ENCODE measurements at places on chromosomes 1 and 21. TPM values are rescaled to one million over a fixed set of nuclear protein-coding genes. Genes with fewer than 3 reads are reported as not detected.

- no peak for DNase-seq
Measured at GRCh38 chr21:46110499-46111192, 12.7 kb downstream of the COL6A2 start.

- DNase-seq, result no peak
Measured at GRCh38 chr1:10897321-10897980, 101.0 kb upstream of the CASZ1 start.

The ID3 gene
- total RNA-seq, result 70.4 TPM

The EFNA1 gene
- total RNA-seq, result 0.60 TPM

- no peak for DNase-seq
Measured at GRCh38 chr1:205936311-205936710, 6.9 kb downstream of the SLC26A9 start.

The RBBP4 gene
- 318 TPM for total RNA-seq

DNA sequence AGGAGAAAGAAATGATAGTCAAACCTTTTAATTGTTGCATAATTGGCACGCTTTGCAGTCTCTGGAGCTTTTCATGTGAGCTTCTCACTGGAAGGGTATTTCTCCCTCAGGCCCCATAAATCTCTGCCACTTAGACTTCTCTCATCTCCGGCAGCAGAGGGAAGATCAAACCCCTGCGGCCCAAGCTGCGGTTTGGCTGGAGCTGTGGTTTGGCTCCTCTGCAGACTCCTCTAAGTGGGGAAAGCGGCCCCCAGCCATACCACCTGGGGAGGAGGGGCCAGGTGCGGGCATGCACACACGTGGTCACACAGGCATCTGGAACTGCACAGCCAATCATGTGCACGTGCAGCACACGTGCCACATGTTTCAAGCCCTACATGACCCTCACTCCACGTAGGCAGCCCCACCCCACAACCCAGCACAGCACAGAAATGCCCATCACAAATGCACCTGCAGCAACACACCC is 58.3 kb downstream of the UBE2T start:
- peak; percentile 43 for DNase-seq

DNA sequence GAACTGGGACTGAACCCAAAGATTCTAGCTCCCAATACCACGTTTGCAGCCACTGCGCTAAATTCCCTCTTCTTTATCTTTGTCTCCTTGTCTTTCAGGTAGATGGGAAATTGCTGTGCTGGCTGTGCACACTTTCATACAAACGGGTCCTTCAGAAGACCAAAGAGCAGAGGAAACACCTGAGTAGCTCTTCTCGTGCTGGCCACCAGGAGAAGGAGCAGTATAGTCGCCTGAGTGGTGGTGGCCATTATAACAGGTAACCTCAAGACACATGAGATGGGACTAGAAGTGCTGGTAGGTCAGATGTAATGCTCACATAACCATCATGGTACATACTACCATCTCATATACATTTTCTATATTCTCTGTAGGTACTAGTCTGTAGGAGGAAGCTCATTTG is 18.8 kb downstream of the FAM76A start:
- DNase-seq, result no peak

The PLPPR5 gene
- 0.07 TPM for total RNA-seq

GRCh38 chr1:208924928-208925327 is 658.6 kb upstream of the CAMK1G start:
- no peak for DNase-seq

- DNase-seq, result no peak
Measured at GRCh38 chr1:62654744-62655143, 33.4 kb downstream of the DOCK7 start.

- DNase-seq, result no peak
Measured at GRCh38 chr1:64167176-64167575, 36.2 kb upstream of the UBE2U start.

The SPRR2F gene
- total RNA-seq, result not detected
